Bladder microvascular endothelial cell (primary cell): ENCODE measurements at places on chromosomes 7 and 10. TPM values are rescaled to one million over a fixed set of nuclear protein-coding genes. Genes with fewer than 3 reads are reported as not detected.

GHRHR gene
- total RNA-seq = not detected in 2 replicates

KLF6 gene
- total RNA-seq = 149 and 314 TPM in 2 replicates

MTPN gene
- total RNA-seq = 80.1 and 166 TPM in 2 replicates

TNS3 gene
- total RNA-seq = 3.7 and 47.3 TPM in 2 replicates

NPFFR1 gene
- not detected in 2 replicates for total RNA-seq

FLNC gene
- total RNA-seq = 69.6 and 348 TPM in 2 replicates

CEP55 gene
- total RNA-seq = 28.9 and 47.8 TPM in 2 replicates

STEAP4 gene
- total RNA-seq = 0.06 TPM in 1 of 2 replicates, not detected in the other

HOXA7 gene
- total RNA-seq = 1.5 and 2.1 TPM in 2 replicates

AP3M1 gene
- 21.2 and 43.9 TPM in 2 replicates for total RNA-seq

GDF2 gene
- not detected in 2 replicates for total RNA-seq

STEAP1B gene
- 11.4 and 25.3 TPM in 2 replicates for total RNA-seq

CNTNAP2 gene
- total RNA-seq = 0.97 and 1.3 TPM in 2 replicates

ARMC3 gene
- total RNA-seq = not detected in 2 replicates

MNX1 gene
- not detected in 2 replicates for total RNA-seq

DNTT gene
- not detected in 2 replicates for total RNA-seq

OR2A5 gene
- total RNA-seq = not detected in 2 replicates
